ENCODE measurements at places on chromosomes 5 and 9.
A peak's percentile ranks its signal among the peaks of the same experiment; 100 is the strongest.

GRCh38 chr5:178335302-178336030 lies 102.9 kb upstream of the PHYKPL start:
- DNase-seq = no peak

DNA sequence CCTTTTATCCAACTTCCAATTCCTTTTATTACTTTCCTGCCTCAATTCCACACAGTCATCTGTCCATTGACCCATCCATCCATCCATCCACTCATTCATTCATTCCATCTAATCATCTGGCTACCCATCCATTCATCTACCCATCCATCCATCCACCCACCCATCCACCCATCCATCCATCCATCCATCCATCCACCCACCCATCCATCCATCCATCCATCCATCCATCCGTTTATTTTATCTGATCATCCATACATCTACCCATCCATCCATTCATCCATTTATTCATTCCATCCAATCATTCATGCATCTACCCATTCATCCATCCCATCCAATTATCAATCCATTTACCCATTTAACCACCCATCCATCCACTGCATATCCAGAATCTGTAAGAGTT lies 11.6 kb downstream of the PAEP start:
- no peak for DNase-seq

DNA sequence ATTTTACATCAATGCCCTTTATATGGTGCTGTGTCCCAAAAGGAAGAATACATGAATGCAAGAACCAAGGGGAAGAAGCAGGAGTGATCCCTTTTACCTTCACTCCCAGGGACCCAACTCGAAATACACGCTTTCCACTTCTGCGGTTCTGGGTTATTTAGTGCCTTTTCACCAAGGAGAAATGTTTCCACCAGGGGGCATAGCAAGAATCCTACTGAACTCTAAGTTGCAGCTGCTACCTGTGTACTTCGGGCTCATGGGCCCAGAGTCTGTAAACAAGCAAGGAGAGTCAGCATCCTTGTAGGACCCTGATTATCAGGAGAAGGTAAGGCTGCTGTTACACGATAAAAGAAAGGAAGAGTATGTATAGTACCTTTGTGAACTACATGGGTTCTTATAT lies 45.7 kb downstream of the DPYSL3 start:
- no peak for DNase-seq

- DNase-seq = no peak
These were observed 8.0 kb downstream of the SLC12A2 start for GRCh38 chr5:128091579-128091978.

DNA sequence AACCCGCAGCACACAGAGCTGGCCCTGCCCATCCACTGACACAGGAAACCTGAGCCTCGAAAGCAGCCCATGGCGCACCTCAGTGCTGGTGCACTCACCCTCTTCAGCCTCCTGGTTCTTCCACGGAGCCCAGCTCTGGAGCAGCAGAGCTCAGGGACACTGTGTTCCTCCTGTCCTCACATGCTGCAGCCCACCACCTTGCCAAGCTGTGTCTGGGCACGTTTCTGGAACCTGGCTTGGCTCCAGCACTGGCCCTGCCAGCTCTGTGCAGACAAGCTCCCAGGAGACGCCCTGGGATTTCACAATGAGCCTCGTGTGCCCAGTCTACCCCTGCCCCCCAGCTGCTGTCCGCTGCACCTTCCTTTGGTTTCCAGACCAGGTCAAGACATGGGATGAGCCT lies 119.5 kb downstream of the SYK start:
- DNase-seq = no peak

- no peak for DNase-seq
These were observed 21.5 kb upstream of the ZBTB34 start for GRCh38 chr9:126838895-126839294.

DNA sequence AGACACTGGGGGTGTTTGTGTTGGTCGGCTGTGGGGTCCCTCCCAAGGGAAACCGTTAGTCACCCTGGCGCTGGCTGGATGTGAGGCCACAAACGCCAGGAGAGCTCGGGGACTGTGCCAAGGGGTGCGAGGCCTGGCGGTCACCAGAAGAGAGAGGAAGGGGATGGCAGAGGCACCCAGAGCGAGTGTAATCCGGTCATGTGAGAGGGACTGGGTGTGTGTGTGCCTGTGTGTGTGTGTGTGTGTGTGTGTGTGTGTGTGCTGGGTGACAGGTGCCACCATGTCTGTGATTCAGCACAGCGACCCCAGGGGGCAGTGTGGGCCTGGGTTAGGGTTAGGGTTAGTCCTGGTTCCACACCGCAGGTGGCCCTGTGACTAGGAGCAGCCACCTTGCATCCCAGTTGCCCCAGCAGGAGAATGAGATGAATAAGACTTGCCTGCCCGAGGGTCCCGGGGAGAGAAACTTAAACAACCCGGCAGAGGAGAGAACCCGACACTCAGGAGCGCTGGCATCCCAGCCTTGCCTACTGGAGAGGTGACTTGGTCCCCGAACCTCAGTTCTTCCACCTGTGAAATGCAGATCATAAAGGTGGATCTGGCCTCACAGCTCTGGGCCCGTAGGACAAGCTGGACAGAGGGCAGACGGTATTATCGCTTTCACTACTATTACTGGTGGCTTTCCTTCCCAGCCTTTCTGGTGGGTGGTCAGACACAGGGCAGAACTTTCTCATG lies 1.4 kb upstream of the ADAMTSL2 start:
- no peak for DNase-seq

GRCh38 chr5:131459216-131459615 lies 175.8 kb downstream of the RAPGEF6 start:
- DNase-seq = no peak

DNA sequence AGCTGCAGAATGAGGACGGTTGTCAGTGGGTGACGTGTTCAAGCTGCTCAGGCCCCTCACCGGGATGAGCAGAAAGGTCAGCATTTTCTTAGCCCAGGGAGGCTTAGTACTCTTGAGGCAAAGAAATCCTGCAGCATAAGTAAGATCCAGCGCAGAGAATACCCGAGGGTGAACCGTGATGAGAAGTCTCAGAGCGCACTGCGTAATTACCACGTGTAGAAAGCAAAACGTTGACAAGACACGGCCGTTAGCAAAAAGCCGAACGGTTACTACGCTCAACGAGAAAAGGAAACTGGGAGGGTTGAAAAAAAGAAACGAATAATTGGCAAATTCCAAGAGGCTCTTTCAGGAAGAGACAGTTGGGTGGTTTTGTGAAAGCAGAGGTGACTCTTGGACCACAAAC lies 104.0 kb downstream of the COL23A1 start:
- no peak for DNase-seq

GRCh38 chr5:40029711-40030495 lies 605.1 kb upstream of the DAB2 start:
- no peak for DNase-seq

DNA sequence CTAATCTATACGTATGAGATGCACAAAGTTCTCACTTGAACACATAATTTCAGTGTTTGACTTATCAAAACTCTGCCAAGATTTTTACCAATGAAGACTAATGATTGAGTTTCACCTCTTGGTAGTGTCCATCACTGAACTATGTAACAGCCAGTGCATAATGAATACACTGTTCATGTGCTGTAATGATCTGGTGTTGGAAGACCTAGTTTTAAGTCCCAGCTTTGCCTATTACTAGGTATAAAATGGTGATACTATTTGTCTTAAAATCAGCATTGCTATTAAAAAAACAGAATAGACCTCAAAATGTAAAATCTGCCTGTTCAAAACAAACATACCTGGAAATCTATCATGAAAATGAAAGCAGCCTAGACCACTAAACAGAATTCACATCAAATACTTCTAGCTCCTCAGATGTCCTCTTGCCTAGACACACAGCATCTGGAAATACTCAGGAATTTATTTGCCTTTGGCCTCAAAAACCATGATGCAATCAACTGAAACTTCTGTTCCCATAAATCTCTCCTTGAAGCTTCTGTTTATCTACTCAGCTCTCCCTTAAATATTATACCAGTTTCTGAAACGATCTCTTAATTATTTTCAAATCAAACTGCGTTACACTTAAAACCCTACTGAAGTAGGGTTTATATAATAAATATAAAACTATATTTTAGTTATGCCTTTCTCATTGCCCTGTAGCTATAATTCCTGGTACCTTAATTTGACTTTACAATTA lies 38.1 kb downstream of the MRPS27 start:
- DNase-seq = no peak

- no peak for DNase-seq
These were observed 19.8 kb upstream of the PTPN3 start for GRCh38 chr9:109517901-109518377.

GRCh38 chr5:115641948-115642347 lies 16.1 kb upstream of the TMED7 start:
- DNase-seq = no peak

GRCh38 chr9:118961857-118962256 lies 407.4 kb downstream of the BRINP1 start:
- no peak for DNase-seq

- DNase-seq = no peak
These were observed 17.6 kb downstream of the FGF1 start for GRCh38 chr5:142668336-142668735.

- DNase-seq = no peak
These were observed 56.8 kb downstream of the NIPAL4 start for GRCh38 chr5:157516626-157517325.

GRCh38 chr9:134930398-134930797 lies 12.7 kb upstream of the FCN1 start:
- DNase-seq = no peak

DNA sequence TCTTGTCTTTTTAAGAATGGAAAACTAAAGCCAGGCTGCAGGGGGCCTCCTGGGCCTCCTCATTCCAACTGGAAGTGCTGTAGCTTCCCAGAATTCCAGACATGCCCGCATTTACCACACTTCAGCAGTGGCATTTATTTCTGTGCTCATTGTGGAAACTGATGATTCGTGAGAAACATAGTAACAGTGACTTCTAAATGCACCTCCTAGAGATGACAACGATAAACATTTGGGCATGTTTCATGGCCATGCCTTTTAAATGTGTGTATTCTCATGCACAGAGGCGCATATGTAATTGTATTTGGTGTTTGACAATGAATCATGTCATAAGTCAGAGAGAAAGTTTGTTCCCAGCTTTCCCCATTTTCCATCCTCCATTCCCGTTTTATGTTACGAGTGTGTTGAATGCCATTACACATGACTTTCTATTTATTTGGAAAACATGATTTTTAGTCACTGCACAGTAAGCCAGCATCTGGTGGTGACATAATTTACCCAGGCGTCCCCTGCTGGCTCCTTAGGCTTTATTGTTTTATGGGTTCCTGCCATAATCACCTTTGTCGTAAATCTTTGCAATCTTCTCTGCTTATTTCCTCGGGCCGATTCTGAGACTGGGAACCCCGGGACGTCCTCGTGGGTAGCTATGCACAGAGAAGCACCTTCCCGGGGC lies 68.8 kb upstream of the FCN2 start:
- no peak for DNase-seq

- no peak for DNase-seq
These were observed at the start of gene MINAR2 for GRCh38 chr5:129747572-129748407. Gene MINAR2 (plus strand): TSS chr5:129748094. CDS start chr5:129748191, 97 bp downstream.

DNA sequence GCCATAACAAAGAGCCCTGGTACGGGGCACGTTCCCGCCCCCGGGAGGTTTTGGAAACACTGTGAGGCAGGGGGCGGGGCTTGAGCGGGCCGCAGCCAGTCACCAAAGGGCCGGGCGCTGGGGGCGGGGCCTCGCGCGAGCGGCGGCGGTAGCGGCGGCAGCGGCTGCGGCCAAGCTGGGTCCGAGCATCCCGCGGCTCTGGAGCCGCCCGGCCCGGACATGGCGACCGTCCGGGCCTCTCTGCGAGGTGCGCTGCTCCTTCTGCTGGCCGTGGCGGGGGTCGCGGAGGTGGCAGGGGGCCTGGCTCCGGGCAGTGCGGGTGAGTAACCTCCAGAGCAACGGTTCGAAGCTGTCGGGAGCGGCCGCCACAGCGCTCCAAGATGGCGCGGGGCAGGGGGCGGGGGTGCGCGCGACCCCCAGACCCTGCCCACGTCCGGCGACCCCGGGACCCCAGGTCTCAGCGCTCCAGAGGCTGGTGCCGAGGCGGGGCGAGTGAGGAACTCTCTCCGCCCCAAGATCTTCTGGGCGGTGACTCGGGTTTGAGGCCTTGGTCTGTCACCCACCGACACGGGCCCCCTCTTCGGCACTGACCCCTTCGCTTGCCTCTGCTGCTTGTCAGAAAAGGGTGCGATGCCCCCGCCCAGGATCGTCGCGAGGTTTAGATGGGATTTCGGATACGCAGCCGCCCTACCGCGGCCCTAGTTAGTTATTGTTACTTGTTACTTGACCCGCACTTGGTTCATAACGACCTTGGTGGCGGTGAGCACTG lies at the start of gene RECK:
Gene RECK (plus strand): TSS at position 134 of the 769 bp plus-strand sequence. CDS start 86 bp downstream, at position 220.
- DNase-seq = peak; percentile 71

- no peak for DNase-seq
These were observed 13.6 kb upstream of the S100Z start for GRCh38 chr5:76836181-76836580.

- DNase-seq = no peak
These were observed 38.3 kb upstream of the NEURL1B start for GRCh38 chr5:172602783-172603231.

DNA sequence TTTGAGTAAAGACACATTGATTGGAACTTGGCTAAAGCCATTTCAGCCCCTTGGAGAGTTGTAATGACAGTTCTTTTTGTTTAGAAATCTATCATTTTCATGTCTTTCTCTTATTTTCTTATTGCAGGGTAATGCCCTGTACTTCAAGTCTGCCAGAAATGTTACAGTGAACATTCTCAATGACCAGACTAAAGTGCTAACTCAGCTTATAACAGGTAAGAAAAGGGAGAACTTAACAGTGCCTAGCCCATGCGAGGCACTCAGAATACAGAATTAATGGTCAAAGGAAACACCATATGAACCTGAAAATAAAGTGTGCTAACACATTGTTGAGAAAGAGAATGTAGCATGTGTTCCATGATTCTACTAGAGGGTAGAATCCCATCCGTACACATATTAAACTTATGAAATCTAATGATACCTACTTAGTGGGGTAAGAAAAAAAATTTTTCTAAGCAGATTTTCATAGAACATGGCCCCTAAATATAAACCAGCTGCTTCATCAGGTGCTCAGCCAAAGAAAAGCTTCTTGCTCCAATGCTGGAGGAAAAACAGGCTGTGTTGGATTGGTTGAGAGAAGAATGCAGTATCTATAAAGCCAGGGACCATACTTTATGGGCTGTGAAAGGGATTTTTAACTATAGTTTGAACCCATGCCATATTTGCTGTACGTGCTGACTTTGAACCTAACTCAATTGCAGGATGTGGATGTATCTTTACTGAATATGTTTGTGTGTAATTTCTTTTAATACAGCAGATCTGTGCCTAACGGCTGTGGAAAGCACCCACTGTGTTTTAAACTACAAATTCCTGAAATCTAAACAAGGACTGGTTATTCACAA lies 260.8 kb upstream of the PPP1R2B start:
- no peak for DNase-seq

- DNase-seq = no peak
These were observed 148.0 kb downstream of the GHR start for GRCh38 chr5:42570966-42571960.

DNA sequence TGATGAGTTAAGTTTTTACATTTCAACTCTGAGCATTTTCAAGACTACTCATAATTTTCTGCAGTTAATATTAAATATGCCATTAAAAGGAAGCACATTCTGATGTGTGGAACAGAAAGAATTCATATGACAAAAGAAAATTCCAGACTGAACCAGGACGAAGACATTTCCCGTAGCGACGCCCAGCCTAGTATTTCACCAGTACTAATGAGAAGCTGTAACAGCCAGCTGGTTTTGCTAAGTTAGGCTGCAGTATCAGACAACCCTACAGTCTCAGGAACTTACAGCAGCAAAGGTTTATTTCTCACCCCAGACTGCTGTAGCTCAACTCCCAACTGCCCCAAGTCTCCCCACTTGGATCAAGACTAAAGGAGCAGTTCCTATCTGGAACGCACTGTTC lies 91.6 kb downstream of the TMEM174 start:
- no peak for DNase-seq

Data from stimulated activated CD8-positive, alpha-beta memory T cell treated with anti-CD3 and anti-CD28 coated beads, Interleukin-4, amount 100 ng/mL, for 1 hour (primary cell).